Colonic mucosa (tissue), 4 donors: ENCODE measurements at places on chromosomes 3 and 15.
A peak's percentile ranks its signal among the peaks of the same experiment; 100 is the strongest.

DNA sequence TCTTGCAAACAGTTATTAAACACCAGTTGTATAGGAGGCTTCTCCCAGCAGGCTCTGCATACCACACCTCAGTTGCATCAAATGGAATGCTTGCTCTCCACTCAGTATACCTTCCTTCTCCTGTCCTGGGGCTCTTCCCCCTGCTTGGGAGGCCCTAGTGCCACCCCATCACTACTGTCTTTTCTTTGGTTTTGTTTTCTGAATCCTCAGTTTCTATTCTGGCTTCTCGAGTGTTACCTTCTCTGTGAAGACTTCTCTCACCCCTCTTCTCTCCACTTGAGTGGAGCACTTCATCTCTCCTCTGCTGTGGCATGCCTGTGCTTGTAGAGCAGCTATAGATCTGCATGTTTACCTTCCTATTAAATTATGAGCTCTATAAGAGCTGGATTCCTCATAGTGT, 75.7 kb upstream of the TPRG1 start:
- DNase-seq = no peak
- H3K27ac ChIP-seq = no peak overlapping the region
- no peaks in the 10 kb centered on the region for H3K4me1 ChIP-seq
- no peaks in the 10 kb centered on the region for H3K27me3 ChIP-seq
- no peaks in the 10 kb centered on the region for H3K36me3 ChIP-seq
- H3K4me3 ChIP-seq = no peak overlapping the region

DNA sequence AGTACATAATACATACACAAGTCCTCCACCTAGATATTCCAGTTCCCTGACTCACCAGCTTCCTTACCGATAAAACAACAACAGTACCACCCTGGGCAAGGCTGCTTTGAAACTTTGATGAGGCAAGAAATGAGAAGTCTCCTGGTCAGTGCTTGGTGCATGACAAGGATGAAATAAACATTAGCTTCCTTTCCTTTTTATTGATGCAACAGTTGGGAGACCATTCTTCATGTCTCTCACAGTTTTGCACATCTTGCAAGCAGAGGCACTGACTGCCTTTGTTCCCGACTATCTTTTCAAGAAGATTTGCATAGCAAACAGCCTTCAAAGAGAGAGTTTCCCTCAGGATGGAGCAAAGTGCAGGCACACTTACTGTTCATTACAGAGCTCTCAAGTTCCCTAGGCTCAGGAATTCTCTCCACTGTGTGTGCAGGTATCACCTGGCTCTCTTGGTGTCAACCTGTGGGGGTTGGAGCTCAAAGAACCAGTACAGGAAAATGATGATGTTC, 65.2 kb downstream of the MYLK start:
- H3K4me3 ChIP-seq = no peak overlapping the region
- no peak for DNase-seq
- no peaks in the 10 kb centered on the region for H3K27me3 ChIP-seq
- no peak overlapping the region for H3K27ac ChIP-seq
- H3K4me1 ChIP-seq = no peaks in the 10 kb centered on the region

DNA sequence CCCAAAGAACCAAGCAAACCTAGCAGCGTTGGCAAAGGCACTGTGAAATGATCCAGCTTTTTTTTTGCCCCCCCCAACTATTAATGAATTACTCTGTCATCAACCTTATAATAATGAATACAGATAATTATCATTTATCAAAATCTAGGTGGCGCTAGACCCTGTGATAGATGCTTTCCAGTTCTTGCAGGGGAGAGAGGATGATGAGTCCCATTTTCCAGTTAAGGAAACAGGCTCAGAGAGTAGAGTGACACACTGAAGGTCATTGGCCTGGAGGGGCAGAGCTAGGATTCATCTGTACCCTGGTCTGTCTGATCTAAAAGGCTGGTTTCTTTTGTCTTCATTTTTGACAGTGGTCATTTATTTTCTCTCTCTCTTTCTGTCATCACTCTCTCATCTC, 5.0 kb downstream of the ACOX2 start:
- DNase-seq = no peak
- no peak overlapping the region for H3K4me3 ChIP-seq
- peaks cover 23% of the 10 kb centered on the region for H3K4me1 ChIP-seq
- no peak overlapping the region for H3K27ac ChIP-seq
- H3K36me3 ChIP-seq = no peaks in the 10 kb centered on the region
- H3K27me3 ChIP-seq = no peaks in the 10 kb centered on the region

- H3K4me1 ChIP-seq = no peaks in the 10 kb centered on the region
- no peaks in the 10 kb centered on the region for H3K27me3 ChIP-seq
- no peak for DNase-seq
- H3K4me3 ChIP-seq = peak overlapping the region; percentile 67
- peak overlapping the region; percentile 93 for H3K27ac ChIP-seq
Measured at GRCh38 chr15:94230431-94230882, 904 bp upstream of the MCTP2 start.
